NCI-H1417 treated with DMSO at 0.1 percent for 48 hours (cell line): ENCODE measurements at places on chromosomes 13 and 19.

DNA sequence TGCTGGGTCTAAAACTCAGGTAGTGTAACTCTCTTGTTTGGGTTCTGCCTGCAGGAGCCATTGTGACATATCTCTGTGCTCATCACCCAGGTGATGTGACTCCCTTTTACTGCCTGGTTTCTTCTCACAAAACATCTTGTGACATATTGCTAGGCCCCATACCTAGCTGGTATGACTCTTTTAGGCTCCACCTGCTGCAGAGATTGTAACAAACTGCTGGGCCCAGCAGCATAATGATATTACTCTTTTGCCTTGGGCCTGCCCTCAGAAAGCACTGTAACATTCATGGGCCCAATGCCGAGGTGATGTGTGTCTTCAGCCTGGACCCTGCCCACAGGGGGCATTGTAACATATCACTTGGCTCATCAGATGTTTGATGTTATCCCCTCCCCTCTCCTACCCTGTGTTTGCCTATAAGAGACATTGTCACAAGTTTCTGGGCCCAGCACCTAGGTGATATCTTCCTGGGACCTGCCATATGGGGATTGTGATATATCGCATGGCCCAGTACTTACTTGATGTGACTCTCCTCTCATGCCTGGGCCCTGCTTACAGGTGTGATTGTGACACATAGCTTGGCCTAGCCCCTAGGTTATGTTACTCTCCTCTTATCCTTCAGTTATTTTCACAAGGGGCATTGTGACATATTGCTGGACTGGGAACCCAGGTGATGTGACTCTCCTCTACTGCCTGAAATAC, 18.0 kb upstream of the ZNF681 start:
- no peak for DNase-seq

GRCh38 chr19:3302755-3303154, 63.6 kb upstream of the NFIC start:
- no peak for DNase-seq

DNA sequence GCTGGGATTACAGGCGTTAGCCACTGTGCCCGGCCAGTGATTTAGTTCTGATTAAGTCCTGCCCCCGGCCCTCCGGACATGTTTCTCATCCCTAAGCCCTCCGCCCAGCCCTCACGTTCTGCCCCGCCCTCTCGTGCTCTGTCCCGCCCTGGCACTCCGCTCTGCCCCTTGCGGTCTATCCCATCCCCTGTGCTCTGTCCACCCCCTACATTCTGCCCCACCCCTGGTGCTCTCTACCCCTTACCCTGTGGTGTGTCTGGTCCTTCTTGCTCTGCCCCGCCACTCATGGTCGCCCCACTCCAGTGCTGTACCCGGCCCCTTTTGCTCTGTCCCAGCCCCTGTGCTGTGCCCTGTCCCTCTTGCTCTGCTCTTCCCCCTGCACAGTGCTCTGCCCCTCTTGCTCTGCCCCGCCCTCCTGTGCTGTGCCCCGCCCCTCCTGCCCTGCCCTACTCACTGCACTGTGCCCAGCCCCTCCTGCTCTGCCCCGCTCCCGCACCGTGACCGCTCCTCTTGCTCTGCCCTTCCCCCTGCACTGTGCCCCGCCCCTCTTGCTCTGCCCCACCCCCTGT, 3.0 kb downstream of the GTPBP3 start:
- DNase-seq = no peak

DNA sequence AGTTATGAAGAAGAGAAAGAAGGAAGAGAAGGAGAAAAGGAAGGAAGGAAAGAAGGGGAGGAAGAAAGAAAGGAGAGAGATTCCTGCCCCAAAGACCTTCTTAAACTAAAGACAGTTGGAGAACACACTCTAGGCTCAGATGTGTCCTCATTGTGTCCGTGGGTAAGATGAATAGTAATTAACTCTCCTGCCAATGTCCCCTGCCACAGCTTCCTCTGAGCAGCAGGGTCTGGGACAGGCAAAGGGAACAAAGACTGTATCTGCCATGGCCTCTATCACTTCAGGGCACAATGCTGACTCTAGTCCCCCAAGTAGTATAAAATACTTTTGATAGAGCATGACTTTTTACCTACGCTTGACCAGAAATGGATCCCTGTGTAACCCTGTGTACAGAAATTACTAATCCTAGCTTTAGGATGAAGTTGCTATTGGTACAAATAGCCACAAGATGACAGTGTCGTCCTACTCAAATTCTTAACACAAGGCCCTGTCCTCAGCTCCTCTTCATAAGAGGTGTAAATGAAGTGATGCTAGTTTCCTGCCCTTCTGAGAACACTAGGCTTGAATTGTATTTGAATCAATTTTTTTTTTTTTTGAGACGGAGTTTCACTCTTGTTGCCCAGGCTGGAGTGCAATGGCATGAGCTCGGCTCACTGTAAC, 186.2 kb upstream of the GPR12 start:
- peak; percentile 18 for DNase-seq

- no peak for DNase-seq
These were observed 1.9 kb downstream of the FKBP8 start for GRCh38 chr19:18541258-18541991.

GRCh38 chr13:64527561-64527960, 2702.6 kb downstream of the PCDH9 start:
- no peak for DNase-seq

DNA sequence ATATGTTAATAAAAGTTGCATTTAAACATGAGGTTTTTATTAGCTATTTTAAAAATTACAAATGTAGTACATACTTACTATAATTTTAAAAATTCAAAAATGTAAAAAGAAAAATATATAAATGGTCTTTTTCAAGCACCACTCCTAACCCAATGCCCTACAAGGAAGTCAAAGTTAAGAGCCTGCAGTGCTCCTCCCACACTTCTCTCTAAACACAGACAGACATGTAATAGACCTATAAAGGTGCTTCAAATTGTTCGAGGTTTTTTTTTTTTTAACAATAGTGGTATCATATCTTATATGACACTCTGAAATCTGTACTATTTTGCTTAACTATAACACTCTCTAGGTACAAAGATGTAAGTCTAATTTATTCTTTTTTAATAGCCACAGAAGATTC, 25.4 kb downstream of the VWA8 start:
- DNase-seq = no peak

- no peak for DNase-seq
These were observed 52.7 kb downstream of the KCTD12 start for GRCh38 chr13:76833441-76833954.

DNA sequence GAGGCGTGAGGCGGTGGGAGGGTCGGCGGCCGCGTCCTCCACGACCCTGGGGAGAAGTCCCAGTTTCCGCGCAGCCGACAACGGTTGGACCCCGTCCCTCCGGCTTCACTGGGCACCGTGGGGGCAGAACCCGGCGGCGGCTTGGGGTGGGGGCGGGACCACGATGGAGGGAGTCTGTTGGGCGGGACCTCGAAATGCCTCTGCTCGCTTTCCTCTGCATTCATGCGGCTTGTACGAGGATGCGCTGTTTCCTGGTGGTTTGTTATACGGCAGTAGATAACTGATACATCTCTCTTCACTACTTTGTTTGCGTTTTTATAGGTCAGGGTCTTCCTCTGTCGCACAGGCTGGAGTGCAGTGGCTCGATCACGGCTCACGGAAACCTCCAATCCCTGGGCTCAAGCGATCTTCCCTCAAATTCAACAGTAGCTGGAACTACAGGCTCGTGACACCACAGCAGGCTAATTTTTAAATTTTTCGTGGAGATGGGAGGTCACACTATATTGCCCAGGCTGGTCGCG, 24.6 kb upstream of the ZNF846 start:
- no peak for DNase-seq

DNA sequence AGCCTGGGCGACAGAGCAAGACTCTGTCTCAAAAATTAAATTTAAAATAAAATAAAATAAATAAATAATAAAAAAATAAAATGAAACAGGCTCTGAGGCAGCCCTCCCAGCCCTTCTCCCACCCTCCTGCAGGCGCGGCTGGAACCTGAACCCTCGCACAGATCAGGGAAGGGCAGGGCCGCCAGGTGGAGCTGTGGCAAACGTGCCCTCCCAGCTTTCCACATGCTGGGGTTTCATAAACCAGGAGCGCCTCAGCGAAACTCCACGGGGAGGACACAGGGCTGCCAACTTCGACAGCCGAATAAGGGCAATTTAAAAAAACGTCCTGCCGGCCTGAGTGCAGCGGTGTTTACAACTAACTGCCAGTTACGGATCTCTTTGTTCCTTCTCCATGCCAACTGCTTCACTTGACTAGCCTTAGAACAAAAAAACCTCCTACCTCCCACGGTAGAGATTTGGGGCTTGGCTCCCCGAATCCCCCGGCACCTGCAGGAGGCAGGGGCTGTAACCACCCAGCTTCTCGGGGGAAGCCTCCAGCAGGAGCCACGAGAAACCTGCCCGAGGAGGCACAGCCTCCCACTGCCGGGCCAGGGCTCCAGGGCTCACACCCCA, 15.9 kb downstream of the ZNF787 start:
- no peak for DNase-seq

DNA sequence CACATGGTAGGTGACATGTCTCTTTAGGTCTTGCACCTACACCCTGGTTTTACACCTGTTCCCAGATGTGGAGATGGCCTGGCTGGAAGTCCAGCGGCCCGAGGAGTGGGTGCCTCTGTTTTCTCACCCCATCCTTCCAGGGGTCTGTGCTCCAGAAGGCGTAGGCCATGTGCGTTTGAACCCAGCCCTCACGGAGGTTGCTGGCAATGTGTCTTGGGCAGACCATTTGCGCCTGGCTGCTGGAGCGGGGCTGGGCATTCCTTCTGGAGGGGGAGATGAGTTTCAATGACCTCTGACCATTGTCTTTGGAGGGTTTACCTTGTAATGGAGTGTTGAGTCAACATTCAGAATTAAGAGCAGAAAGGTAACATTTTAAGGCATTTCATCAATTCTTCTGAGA, 54.8 kb upstream of the ZNF536 start:
- no peak for DNase-seq

DNA sequence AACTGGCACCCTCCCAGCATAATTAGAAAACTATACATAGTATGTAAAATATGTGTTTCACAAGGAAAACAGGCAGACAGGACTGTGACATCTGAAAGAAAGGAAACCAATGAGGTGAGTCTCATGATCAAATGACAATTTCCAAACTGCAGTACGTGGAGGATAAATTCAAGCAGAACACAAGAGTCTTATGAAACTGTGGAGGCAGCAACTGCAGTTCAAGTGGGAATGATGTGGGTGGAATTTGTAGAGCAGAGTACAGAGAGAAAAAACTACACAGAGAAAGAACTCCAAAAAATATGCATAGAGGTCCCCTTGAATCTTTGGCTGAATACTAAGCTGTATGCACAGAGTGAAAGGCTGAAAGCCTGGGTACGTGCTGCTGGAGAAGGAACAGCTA, 9.7 kb downstream of the SIGLEC6 start:
- no peak for DNase-seq

DNA sequence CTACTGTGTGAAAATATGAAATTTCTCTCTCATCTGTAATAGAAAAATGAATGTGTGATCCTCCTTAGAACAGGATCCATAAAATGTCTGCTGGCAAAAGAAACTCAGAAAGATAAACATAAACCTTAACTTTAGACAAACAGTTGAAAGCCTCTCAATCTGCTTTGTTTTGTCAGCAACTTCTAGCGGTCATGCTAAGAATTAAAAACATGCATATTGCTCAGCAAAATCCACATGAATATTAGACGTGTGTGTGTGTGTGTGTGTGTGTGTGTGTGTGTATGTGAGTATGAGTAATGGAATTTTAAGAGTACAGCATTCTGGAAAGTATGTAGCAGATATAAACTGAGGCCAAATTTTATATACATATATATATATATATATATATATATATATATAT, 1779.2 kb upstream of the MIR17HG start:
- DNase-seq = no peak

DNA sequence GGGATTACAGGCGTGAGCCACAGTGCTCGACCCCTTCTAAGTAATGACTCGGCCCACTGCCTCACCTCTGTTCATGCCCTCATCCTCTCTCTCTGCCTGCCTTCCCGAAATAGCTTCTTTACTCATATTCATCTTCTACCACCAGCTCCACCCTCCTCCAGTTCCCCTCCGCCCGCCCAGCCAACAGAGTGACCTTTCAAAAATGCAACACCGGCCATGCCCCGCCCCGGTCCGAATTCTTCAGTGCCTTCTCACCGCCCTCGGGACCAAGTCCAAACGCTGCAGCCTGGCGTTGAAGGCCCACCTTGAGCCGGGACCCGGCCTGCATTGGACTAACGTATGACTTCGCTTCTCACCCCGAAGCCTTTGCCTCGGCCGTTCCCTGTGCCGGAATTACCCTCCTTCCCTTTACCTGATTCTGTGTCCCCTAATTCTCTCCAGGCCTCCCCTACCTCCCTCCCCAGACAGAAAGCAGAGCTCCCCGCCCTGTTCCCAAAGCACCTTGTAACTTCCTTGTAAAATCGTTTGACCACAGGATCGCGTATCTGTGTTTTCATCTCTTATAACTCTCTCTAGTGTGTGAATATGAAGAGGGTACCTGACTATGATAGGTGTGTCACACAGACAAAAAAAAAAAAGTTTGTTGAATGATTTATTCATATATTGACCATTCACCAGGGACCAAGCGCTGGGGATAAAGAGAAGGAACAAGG, 8.1 kb upstream of the MUC16 start:
- no peak for DNase-seq

DNA sequence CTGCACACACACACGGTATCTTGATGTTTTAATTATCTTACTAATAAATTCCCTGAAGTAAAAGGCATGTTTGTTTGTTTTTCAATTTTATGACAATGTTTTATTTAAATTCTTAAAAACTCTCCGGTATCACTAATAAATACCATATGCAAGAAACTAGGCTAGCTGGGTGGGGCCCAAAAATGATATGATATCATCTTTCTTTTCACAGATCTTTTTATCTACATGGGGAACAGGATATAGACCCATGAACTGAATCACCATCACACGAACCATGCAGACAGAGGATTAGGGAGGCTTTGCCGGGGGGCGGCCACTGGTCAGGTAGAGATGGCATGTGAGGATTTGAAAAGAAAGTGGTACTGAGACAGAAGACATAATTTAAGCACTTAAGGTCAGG, 266.4 kb downstream of the ENOX1 start:
- DNase-seq = no peak

DNA sequence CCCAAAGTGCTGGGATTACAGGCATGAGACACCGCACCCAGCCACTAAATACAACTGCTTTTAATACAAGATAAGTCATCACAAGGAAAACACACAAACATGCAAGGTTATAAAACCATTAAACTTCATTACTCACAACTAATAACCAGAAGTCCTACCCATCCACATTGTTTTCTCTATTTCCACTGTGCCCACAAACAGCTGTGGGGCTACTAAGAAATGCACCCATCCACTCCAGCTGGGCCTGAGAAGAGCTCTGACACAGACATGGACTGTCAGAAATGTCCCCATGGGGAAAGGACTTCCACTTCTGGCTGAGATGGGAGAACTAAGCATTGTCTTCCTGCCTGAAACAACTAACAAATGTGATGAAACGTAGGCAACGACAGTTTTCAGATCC, 17.2 kb downstream of the SAFB2 start:
- no peak for DNase-seq

DNA sequence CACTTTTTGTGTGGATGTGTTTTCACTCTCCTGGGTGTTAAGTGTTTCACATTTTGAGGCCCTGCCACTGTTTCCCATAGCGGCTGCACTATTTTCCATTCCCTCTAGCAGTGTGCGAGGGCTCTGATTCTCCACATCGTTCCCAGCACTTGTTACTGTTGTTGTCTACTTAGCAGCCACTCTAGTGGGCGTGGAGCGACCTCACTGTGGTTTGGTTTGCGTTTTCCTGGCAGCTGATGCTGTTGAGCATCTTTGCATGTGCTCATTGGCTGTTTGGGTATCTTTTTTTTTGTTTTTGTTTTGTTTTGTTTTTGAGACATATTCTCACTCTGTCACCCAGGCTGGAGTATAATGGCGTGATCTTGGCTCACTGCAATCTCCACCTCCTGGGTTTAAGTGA, 14.4 kb downstream of the NAXD start:
- no peak for DNase-seq

- no peak for DNase-seq
These were observed 7.4 kb downstream of the SIGLEC8 start for GRCh38 chr19:51450730-51451307.
